Activated CD4-positive, alpha-beta T cell treated with anti-CD3 and anti-CD28 coated beads, Interleukin-2, amount 50 U/mL, for 48 hours (primary cell): ENCODE measurements at places on chromosomes 6 and 20.
A peak's percentile ranks its signal among the peaks of the same experiment; 100 is the strongest.

DNA sequence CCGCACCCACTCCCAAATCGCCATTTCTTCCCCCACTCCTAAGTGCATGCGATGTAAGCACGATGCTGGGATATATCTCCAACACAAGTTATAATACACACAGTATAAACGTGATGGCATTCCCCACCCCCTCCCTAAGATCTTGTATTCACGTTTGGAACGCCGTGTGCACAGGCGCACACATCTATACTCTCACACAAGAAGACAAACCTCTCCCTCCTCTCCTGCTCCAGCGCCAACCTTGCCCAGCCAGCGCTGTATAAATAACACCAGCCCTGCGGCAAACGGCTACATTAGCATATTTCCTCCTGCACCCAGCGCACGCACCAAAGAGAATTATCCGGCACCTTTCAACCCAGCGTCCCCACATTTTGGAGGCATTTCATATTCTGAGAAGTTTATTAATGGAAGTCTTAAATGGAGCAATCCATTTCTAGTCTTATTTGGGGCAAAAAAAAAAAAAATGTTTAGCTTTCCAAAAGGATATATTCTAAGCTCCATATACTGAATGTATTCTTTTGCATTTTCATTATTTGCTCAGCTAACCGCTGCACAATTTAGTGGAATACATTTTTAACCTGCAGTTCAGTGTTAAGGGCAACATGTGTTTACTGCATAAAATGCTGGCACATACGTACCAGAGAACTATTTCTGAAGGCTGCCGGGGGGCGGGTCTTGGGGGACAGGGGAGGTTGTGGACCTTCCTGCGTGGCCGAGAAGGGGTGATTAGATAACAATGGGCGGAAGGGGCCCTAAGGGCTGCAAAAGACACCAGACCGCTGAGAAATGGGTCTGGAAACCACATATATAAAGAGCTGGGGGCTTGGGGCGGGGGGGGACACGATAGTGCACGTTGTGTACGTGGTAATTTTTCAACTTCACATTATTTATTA, 1.1 kb upstream of the SLC22A23 start:
- peak; percentile 32 for DNase-seq

DNA sequence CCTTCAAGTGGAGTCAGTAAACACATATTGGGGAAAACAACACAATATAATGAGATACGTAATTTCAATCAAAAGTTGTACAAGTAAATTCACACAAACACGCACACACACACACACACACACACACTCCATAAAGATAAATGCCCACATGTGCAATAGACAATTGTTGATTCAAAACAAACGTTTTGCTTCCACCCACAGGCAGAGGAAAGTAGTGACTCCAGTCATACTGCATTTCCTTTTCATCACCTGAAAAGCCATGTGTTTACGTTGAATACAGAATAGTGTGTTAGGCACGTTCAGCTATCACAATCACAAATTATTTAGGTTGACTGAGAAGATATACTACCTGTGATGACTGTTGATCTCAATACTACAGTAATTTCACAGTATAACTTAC, 443.8 kb upstream of the MANEA start:
- no peak for DNase-seq

DNA sequence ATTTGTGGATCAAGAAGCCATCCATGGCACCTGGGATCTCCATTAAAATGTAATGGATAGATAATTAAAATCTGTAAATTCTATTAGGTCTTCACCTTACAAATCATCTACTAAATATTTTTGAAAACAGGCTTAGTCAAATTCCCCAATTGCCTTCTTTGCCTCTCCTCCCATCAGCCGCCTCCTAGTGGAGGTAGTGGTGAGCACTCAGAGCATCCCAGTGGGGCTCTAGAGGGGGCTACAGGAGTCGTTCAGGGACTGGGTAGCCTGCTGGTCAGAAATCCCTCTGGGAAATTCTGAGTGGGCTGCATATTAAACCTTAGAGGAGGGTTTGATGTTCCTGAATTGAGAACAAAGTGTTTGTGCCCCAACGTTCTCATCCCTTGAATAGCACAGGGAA, 20.8 kb upstream of the PAX1 start:
- DNase-seq, result no peak

GRCh38 chr20:44089987-44090674, 96.9 kb downstream of the JPH2 start:
- no peak for DNase-seq

- DNase-seq, result no peak
Observed at GRCh38 chr6:144244688-144245087, 40.4 kb upstream of the UTRN start.

DNA sequence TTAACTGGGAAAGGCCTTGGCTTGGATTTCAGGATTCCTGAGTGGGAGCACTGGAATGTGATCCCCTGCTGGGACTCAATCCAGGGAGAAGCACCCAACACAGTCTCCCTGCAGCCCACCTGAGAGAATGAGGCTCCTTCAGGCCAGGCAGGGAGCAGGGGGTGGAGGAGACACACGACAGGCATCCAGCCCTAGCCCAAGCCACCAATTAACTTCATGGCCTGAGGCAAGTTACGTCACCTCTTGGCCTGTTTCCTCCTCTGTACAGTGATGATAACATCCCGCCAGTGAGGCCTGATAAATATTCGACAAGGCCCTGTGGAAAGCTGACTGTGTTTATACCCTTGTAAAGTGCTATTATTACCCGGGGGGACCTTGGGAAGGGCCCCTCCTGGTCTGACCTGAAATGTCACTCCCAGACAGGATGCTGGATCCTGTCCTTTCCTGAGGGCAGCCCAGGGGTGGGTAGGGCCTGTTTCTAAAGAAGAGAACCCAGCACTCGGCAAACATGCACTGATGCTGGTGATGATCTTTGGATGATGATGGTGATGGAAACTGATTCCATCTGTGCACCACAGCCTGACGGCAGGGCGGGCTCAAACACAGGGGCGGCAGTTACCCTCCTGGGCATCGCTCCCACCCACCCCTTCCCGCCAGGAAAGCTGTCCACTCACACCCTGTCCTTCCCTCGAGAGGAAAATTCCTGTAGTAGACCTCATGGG, 12.4 kb downstream of the FRS3 start:
- DNase-seq, result no peak

- no peak for DNase-seq
Observed at GRCh38 chr6:82924799-82925535, 140.7 kb downstream of the UBE3D start.

DNA sequence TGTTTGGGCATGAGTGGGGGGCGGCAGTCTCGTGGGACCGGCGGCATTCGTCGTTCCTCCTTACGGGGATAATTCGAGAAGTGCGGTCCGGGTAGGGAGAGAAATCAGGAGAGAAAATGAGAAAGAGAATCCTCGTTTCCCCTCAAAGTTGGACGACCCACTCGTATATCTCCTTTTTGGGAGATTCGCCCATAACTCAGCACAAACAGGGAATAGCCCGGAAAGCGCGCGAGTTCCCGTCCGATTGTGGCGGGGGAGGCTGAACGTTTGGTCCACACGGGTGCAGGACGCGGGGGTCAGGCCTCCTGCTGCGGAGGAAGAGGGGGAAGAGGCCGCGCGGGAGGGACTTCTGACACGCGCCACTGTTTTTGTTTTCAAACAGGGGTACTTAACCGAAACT, 42.4 kb downstream of the POPDC3 start:
- DNase-seq, result no peak

DNA sequence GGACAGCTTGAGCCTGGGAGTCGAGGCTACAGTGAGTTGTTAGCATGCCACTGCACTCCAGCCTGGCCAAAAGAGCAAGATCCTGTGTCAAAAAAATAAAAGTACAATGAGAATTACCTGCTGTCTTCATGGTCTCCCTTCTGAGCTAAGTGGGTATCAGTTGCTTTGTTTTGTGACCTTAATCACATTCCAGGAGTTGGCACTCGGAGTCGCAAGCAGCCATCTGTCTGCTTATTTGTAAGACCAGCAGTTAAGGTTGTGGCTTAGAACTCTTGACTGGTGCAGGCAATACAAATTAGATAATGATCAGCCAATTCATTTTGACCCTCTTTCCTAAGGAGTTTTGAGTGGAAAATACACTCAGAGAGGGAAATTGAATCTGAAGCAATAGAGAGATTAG, 114.0 kb downstream of the MYO6 start:
- DNase-seq, result no peak

DNA sequence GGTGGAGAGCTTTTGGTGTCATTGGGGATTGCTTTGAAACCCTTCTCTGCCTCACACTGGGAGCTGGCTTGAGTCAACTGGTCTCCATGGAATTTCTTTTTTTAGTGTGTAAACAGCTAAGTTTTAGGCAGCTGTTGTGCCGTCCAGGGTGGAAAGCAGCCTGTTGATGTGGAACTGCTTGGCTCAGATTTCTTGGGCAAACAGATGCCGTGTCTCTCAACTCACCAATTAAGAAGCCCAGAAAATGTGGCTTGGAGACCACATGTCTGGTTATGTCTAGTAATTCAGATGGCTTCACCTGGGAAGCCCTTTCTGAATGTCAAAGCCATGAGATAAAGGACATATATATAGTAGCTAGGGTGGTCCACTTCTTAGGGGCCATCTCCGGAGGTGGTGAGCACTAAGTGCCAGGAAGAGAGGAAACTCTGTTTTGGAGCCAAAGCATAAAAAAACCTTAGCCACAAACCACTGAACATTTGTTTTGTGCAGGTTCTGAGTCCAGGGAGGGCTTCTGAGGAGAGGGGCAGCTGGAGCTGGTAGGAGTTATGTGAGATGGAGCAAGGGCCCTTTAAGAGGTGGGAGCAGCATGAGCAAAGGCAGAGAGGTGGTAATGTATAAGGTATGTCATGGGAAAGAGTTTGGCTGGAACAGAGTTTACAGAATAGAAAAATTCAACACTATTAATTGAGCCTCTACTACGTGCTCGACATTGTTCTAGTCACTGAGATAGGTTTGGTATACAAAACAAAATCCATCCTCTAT, 31.2 kb downstream of the SRSF3 start:
- DNase-seq, result no peak

GRCh38 chr6:113944701-113945100, 26.2 kb downstream of the HDAC2 start:
- no peak for DNase-seq

- DNase-seq, result no peak
Observed at GRCh38 chr6:38984723-38985122, 63.9 kb upstream of the GLP1R start.

DNA sequence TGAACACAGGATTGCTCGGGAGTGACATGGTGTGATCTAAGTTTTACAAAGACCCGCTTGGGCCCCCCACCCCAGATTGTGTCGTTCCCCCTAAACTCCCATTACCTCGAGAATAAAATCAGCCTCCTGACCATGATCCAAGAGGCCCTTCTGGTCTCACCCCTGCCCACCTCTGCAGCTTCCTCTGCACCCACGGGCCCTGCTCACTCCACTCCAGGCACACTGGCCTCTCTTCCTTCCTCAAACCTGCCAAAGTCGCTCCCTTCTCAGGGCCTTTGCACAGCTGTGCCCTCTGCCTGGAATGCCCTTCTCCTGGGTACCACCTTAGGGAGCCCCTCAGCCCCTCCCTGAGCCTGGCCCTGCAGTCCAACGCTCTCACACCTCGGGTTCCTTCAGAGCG, 17.9 kb downstream of the TGM2 start:
- DNase-seq, result no peak

- DNase-seq, result no peak
Observed at GRCh38 chr6:154980273-154981078, 14.6 kb upstream of the TIAM2 start.

GRCh38 chr6:26295691-26296555, 69.1 kb upstream of the BTN3A2 start:
- no peak for DNase-seq

DNA sequence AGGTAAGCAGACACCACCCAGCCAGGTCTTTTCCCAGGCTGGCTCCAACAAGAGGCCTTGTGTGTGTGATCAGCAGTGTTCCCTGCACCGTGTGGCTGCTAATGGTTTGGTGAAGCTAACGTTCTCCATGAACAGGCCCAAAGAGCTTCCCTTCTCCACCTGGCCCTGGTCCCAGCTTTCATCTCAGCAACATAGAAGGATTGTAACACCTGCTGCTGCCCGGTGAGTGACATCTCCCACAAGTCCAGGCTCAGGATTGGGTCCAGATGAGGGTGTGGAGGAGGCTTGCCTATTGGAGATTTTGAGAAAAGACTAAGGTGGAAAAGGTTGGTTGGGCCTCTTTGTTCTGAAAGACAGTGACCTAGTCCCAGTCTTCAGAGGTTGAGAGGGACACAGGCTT, 89.6 kb downstream of the TMEM242 start:
- no peak for DNase-seq

GRCh38 chr6:122871079-122871478, 82.0 kb downstream of the SMPDL3A start:
- no peak for DNase-seq

DNA sequence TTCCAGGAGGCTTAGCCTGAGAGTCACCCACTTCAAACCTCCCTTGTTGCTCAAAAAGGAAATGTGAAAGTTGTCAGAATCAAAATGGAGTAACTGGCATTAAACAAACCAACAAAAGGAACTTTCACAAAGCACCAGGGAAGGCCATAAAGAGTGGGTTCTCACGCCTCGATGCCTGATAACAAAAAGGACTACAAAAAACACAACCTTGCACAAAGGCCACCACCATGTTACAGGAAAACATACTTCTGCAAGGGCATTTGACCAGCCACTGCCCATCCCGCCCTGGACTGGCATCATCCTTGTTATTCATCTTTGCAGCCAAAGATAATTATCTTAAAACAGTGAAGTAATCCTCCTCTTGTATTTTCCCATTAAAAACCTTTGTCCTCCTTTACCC, 34.8 kb downstream of the RNASET2 start:
- DNase-seq, result no peak

DNA sequence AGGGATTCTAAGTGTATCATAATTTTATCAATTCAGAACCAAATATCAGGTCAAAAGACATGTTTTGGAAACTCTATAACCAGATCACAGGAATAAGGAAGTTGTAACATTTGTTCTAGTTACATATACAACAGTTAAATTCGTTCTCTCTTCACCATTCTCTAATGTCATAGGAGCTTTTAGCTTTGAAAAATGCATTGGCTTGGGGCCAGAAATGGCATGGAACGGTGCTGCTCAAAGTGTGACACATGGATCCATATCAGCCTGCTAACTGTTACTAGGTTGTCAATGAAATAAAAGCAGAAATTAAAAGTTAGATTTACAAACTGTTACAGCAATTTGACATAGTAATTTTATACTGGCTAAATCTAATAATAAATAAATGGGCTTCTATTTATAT, 120.3 kb downstream of the LCA5 start:
- no peak for DNase-seq

GRCh38 chr6:119333707-119334295, 15.8 kb downstream of the MAN1A1 start:
- no peak for DNase-seq

- no peak for DNase-seq
Observed at GRCh38 chr20:16441546-16442164, 131.6 kb downstream of the KIF16B start.

GRCh38 chr20:62730481-62730880, 21.8 kb downstream of the NTSR1 start:
- no peak for DNase-seq

DNA sequence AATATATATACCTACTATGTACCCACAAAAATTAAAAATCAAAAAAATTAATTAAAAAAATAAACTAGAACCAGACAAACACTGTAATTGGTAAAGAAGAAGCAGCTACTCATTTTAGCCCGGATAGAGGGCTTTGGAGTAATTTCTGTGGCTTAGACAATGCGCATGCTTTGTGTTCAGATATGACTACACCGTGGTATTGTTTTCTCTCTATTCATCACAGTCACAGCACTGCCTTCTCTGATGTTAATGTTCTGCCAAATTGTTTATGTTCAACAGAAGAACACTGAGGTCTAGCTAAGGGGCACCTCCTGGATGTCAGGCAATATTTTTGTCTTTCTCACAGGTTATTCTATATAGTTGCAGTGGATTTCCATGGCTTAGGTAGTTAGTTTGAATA, 77.5 kb upstream of the GJE1 start:
- DNase-seq, result no peak

GRCh38 chr6:159982731-159983506, 14.0 kb downstream of the IGF2R start:
- no peak for DNase-seq
